Thoracic aorta (tissue), 2 donors: ENCODE measurements at places on chromosomes 11 and 22.

DNA sequence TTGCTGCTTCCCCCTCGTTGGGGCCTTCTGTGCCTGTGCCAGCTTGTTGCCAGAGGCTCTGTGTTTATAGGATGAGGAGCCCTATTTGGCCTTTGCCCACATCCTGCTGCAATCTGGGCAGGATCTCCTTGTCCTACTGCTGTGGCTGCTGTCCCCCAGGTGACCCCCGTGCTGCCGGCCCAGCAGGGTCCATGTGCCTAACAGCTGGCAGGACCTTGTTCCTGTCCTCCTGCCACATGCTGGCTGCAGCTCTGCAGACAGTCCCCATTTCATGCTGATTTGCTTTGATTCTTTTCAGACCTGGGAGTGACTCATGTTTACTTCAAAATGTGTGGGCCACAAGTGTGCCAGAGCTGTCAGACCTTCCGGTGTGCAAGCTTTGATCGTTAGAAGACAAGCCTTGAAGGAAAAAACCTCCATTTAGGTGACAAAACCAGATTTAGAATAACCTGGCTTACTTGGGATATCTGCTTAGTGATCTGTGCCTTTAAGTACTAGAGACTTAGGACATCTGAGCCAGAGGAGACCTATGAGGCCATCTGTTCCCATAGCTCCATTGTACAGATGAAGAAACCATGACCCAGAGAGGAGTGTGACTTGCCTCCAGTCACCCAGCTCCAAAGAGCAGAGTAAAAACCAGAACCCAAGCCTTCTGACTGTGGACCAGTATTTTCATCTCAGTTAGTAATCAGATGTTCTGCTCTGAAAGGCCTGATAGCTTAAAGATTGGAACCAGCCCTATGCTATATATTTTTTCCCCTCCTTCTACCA, 11.1 kb downstream of the NAV2 start:
- DNase-seq: peak; percentile 44

- no peak for DNase-seq
Observed at GRCh38 chr22:39108487-39108886, 11.4 kb downstream of the APOBEC3H start.

DNA sequence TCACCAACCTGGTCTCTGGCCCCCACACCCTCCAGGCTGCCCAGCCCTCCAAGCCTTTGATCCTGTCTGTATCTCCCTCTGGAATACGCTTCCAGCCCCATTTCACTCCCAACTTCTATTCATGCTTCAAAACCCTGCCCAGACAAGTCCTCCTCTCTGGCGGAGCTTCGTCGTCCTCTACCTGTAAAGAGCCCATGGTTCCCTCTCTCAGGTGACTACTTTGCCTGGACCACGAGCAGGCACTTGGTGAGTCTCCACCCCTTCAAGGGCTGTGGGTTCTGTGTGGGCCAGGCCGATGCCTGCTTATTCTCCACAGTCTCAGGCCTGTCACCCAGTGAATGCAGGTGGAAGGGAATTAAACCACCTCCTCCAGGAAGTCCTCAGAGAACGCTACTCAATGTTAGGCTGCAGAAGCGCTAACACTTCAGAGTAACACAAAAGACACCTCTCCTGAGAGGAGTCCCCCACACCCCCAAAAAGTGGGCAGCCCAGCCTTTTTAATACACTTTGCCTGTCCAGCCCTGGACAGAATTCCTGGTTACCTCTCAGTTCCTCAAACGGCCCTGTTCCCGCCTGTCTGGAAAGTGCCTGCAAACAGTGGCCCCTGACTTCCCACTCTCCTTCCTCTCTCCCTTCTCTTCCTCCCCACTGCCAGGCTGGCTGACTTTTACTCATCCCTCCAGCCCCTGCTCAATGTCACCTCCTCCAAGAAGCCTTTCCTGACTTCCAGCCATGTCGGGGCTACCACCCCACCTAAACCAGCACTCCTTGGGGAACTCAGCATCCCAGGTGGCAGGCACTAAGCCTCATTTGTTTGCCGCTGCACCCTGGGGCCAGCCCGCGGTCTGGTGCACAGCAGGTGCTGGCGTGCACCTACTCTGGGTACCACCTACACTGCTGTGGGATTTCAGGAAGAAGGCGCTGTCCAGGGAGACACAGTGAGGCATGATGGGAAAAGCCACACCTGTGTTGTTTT, 9.0 kb downstream of the RAC2 start:
- no peak for DNase-seq

- no peak for DNase-seq
Observed at GRCh38 chr11:12973528-12974181, 35.5 kb upstream of the RASSF10 start.

- DNase-seq: no peak
Observed at GRCh38 chr11:132245403-132246385, 875.3 kb downstream of the NTM start.

DNA sequence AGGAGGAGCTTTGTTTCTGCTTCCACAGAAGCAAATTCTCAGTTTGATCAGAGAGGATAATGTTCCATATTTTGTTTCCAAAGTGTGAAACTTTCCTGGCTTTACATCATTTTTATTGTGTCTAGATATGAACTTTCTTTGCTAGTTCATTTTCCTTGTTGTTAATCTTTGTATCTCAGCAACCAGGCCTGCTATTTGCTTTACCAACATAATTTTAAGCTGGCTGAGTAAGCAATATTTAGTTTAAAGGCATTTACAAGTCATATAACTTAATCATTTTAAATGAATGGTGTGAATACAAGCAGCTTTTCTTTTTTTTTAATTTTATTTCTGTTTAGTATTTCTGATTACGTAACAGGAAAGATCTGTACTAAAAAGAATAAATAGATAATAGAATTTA, 15.2 kb downstream of the NUCB2 start:
- no peak for DNase-seq

DNA sequence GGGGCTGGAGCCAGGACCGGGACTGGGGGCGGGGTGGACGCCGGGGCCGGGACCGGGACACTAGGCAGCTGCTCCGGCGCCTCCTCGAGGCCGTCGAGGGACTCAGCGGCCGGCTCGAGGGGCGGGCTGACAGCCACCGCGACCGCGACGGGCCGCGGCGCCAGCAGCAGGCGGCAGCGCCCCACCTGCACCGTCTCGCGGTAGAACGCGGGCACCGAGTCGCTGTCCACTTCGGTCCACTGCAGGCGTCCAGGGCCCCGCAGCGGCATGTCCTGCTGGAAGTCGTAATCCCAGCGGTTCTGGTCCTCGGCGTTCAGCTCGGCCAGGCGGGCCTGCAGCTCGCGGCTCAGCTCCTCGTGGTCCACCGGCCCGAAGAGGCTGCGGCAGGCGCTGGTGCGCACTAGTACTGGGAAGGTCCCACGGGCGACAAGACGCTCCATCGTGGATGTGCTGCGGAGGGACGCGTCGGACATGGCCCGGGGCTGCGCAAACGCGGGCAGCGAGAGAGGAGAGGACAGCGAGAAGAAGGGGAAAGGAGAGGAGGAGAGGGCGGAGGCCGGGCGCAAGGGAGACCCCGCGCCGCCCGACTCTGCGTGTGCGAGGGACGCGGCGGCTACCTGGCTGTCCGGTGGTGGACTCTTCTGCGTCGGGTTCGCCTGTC, 428 bp downstream of the CDKN1C start:
- DNase-seq: no peak
